ENCODE measurements at places on chromosomes 12 and 14.

DNA sequence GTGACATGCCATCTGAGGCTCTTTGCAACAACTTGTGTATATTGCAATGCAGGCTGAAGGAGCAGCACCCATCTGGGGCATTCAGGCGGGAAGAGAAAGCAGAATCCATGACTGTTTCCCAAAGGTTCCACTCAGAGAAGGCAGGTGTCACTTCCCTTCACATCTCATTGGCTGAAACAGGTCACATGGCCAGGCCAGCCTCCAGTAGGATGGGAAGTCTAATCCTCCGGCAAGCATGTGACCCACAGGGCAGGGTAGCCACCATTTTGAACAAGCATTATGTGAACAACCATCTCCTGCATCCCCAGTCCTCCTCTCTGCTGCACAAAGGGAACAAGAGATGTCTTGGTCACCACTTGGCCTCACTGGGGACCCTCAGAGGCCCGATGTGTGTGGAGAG lies 70.6 kb downstream of the RIN3 start:
- no peak for DNase-seq

DNA sequence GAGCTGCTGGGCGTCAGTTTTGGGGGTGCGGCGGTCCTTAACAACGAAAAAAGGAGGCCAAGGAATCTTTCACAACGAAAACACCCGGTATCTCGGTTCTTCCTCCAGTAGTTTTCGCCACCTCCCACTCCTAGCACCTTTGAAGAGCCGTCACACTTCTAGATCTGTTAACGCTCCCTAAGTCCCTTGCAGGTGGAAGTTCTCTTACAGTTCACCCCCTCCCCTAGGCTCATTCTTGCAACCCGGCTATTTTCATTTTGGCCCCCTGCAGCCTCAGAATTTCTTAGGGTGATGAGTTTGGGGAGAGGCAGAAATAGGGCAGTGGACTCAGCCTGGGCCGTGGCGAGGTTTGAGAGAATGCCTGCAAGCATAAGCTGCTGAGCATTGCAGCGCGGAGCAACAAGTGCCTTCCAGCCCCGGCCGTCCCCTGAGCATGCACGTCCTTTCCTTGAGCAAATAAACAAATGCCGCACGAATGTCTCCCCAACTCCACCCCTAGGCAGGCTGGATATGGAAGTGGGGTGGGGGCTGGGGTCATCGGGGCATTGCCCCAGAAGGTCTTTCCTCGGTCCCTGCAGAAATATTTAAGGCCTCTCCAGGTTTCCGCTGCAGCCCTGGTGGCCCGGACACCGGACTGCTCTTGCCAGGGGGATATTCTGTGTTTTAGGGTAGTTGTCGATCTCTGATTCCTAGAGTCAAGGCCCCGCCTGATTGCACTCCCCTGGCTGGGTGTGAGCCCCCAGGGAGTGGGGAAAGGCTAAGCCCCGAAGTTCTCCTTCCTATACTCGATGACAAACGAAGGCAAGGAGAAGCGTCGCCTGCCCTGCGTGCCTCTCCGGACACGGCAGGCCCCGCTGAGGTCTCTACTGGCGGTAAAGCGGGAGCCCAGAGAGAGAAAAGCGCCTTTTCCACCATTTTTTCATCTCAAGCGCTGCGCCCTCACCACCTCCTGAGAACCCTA lies 1.6 kb downstream of the RFX4 start:
- DNase-seq = no peak

- no peak for DNase-seq
Observed at GRCh38 chr12:103130564-103130963, 173.1 kb downstream of the ASCL1 start.

GRCh38 chr12:64610660-64611340 lies 505 bp downstream of the RASSF3 start:
- no peak for DNase-seq
